Psoas muscle (tissue), 8 donors: ENCODE measurements at places on chromosomes 12 and 14.
A peak's percentile ranks its signal among the peaks of the same experiment; 100 is the strongest.

DNA sequence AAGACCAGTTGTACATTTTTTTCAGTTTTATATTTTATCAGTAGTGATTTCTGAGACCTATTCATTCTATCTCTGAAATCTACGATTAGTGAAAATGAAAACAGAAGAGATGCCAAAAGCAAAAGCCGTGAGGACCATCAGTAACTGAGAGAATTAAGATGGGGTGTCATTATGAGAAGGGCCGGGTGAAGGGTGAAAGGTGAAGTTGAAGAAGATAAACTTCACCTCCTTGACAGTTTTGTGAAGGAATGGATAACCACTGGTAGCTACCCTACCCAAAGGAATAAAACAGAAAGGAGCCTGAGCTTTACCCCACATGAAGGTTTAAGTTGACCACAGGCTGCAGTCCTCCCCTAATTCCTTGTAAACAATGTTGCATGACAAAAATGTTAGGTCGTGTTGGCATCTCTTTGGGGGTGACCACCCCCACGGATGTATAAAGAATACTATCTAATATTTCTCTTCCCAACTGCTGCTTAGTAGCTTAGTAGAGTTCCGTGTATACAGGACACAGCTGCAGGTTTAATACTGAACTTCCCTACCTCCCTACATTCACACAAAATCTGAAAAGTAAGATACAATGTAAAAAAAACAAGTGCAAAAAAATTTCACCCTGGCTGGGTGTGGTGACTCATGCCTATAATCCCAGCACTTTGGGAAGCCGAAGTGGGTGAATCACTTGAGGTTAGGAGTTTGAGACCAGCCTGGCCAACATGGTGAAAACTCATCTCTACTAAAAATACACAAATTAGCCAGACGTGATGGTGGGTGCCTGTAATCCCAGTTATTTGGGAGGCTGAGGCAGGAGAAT is 23.9 kb downstream of the GPR19 start:
- no peak for DNase-seq

GRCh38 chr14:100842799-100843198 is 16.9 kb downstream of the MEG3 start:
- DNase-seq: no peak

- DNase-seq: no peak
These were observed 138.5 kb upstream of the SRRM4 start for GRCh38 chr12:118842866-118843265.

DNA sequence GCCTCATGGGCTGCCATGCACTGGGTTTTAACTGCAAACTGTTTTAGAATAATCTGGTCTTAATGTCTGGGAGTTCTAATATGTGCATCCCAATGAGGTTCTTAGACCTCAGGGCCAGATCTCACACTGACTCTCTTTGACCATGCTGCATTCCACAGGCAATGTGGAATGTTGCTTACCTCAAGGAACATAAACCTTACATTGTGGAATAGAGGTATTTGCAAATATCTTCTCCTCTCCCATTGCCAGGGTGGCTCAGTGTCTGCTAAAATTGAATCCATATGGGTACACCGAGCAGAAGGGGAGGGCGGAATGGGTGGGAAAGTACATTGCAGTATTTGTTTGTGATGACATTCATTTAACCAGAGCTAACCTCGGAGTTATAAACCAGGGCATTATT is 78.6 kb downstream of the CHST11 start:
- no peak for DNase-seq

DNA sequence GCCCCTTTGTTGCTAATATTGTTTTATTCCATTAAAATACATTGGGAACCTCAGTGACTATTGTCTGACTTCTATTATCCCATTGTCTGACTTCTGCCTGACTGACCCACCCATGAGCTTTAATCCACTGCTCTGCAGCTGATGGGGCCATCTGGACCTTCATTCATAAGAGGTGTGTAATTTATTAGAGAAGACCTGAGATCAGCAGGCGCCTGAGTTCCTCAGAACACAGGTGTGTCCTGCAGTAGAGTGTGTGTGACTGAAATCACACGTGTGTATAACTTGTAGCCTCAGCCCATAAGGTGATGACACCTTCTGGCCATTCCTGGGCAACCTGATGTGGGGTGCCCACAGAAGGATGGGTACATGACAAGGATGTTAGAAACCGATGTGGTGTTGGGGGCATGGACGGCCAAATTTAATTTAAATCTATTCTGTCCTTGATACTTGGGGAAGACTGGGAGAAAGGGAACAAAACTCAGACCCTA is 821.0 kb downstream of the TMEM121 start:
- DNase-seq: no peak

DNA sequence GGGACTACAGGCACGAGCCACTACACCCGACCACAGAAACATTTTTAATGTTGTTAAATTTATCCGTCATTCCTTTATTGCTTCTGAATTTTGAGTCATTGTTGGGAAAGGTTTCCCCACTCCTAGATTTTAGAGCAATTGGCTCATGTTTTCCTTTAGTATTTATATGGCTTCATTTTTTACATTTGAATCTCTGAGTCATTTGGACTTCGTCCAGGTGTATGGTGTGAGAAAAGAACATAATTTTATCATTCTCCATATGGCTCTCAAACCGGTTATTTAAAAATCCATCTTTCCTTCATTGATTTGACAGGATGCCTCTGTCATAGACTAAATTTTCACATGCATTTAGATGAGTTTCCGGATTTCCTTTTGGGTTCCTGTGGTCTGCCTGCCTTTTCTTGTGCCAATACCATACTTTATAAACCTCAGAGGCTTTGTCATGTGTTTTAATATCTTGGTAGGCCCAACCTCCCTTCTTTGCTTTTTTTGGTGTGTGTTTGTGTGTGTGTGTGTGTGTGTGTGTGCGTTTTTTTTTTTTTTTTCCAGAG is 30.9 kb downstream of the LRTM2 start:
- no peak for DNase-seq

DNA sequence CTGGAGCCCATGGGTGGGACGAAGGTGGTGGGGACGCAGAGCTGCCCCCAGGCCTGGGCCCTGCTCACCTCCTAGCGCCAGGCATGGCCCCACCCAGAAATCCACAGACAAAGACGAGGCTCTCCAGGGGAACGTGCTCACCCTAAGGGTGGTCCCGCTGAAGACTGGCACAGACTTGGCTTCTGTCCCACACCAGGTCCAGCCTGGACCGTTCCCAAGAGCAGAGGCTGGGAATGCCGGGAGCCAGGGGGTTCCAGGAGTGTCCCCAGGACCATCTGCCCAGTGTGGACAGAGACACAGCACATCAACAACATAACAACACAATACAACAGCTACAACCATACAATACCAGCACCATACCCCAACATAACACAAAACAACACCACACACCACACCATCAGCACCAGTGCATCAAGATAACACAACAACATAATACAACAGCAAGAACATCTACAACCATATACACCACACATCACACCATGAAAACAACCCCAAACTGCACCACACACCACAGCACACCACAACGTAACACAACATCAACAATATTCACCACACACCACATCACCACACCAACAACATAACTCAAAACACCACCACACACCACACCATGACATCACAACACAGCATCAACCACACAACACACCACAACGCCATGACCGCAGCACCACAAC is 329.6 kb downstream of the ADGRD1 start:
- DNase-seq: peak; percentile 32

DNA sequence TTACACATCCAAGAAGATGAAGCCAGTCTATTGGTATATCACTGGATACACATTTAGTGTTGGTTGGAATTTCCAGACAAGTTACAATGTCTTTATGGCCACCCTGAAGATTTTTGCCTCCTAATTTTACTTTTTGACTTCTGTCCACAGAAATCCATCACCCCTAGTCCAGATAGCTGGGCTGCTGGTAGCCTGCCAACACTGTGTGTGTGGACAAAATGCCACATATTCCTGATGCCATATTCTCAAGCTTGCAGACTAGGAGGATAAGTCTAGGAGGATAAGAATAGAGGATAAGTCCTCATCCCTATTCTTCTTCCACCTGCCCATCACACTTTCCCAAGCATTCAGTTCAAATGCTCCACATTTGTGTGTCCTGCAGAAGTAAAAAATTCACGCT is 4.6 kb downstream of the ESR2 start:
- DNase-seq: no peak

GRCh38 chr12:15131431-15131830 is 89.8 kb downstream of the RERG start:
- DNase-seq: no peak

- no peak for DNase-seq
These were observed 14.9 kb downstream of the ABCB9 start for GRCh38 chr12:122951406-122951805.

- DNase-seq: no peak
These were observed 9.0 kb upstream of the KRT2 start for GRCh38 chr12:52660934-52661499.

DNA sequence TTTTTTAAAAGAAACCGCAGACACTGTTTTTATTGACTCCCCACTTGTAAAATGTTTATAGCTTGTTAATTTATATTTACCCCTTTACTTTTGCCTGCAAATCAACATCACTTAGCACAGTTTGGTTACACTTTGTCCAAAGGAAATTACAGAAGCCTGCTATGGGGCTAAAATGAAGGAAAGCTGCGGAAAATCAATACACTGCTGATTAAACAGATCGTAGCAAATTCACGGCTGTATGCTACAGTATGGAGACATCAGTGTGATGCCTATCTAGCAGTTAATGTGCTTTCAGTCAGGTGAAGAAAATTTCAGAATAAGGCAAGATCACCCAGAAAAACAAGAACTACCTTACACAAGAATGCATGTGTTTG is 110.0 kb downstream of the FOXG1 start:
- no peak for DNase-seq

- DNase-seq: no peak
These were observed 2.2 kb upstream of the YAF2 start for GRCh38 chr12:42240131-42240750.

DNA sequence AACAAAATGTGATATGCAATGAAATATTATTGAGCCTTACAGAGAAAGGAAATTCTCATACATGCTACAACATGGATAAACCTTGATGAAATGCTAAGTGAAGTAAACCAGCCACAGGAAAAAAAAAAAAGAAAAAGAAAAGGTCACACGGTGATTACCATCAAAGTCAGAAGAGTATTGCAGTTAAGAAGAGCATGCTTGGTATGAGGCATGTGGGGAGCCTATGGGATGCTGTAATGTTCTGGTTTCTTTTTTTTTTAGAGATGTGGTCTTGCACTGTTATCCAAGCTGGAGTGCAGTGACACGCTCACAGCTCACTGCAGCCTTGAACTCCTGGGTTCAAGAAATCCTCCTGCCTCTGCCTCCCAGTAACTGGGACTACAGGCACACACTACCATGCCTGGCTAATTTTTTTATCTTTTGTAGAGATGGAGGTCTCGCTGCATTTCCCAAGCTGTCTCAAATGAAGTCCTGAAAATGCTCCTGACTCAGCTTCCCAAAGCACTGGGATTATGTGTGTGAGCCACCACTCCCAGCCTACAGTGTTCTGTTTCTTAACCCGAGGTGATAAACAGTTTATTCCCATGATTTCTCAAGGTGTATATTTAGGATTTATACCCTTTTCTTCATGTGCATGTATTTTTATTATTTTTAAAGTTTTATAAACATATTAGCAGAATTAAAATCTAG is 96.2 kb downstream of the SEC23A start:
- no peak for DNase-seq
